Stimulated activated CD8-positive, alpha-beta memory T cell treated with anti-CD3 and anti-CD28 coated beads, Interleukin-4, amount 100 ng/mL, for 1 hour (primary cell): ENCODE measurements at places on chromosomes 3 and 15.

DNA sequence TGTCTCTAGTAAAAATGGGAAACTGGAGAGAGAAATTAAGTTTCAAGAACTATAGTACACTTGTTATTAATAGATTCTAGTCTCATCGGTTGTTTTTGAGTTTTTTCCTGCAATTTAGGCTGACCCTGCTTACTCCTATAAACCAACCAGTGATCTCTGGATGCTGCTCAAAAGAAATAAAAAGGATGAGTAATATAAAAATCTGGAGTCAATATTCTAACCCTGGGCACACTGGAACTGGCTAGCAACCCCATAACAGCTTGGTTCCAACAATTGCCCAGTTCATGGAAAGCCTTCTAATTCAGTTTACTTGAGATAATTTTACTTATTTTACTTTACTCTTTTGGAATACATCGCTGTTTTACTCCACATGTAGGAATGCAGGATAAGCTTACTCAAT, 211.6 kb downstream of the GBE1 start:
- DNase-seq, result no peak

DNA sequence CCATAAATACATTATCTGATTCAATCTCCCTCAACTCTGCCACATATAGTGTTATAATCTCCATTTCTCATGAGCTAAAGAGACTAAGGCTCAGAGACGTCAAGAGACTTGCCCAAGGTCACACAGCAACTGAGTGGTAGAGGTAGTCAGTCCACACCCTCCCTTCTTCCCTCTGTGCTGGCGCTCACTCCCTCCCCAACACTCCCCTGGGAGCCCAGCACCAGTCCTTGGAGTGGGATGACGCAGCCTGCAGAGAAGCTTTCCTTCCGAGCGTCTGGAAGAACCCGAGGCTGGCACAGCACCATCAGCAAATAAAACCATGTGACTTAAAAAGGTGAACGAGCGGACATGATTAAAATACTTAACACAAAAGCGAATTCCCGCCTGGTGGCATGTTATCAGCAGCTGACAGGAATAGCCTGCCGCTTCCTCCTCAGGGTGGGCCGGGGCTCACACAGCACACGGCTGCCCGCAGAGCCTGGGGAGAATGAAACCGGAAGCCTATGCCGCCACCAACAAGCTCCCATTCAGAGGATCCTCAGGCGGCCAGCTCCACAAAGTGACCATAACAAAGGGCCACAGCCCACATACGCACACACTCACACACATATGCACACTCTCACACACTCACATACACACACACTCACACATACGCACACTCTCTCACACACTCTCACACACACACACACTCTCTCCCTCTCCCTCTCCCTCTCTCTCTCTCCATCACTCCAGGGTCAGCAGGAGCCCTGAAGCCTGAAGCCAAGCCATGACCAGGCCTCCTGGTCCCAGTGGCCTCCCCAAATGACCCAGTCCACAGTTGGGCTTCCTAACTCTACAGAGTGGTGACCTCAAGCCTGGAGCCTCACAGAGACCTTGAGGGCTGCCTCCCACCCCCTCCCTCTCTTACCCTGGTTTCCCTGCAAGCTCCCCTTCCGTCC, 120.5 kb downstream of the XXYLT1 start:
- no peak for DNase-seq

GRCh38 chr3:185739264-185739701, 85.6 kb downstream of the IGF2BP2 start:
- no peak for DNase-seq

DNA sequence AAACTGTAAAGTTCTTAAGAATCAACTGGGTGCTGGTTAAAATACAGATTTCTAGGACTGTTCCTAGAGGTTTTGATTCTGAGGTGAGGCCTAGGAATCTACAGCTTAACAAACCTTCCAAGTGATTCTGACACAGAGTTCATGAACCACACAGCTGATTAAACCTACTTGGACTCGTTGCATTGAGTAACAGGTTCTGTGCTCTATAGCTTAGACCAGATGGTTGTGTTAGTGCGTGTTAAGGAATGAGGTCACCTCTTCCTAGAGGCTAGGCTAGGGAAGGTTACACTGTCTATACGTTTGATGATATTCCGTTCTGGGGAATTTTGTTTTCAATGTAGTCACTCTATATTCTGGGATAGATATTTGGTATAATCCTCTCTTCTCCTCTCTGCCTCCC, 21.9 kb downstream of the EID1 start:
- DNase-seq, result no peak

GRCh38 chr3:105502333-105502732, 135.6 kb downstream of the ALCAM start:
- no peak for DNase-seq

GRCh38 chr3:50102558-50102957, 13.8 kb downstream of the RBM5 start:
- no peak for DNase-seq

GRCh38 chr3:59812237-59813147, 762.7 kb upstream of the CFAP20DC start:
- no peak for DNase-seq

DNA sequence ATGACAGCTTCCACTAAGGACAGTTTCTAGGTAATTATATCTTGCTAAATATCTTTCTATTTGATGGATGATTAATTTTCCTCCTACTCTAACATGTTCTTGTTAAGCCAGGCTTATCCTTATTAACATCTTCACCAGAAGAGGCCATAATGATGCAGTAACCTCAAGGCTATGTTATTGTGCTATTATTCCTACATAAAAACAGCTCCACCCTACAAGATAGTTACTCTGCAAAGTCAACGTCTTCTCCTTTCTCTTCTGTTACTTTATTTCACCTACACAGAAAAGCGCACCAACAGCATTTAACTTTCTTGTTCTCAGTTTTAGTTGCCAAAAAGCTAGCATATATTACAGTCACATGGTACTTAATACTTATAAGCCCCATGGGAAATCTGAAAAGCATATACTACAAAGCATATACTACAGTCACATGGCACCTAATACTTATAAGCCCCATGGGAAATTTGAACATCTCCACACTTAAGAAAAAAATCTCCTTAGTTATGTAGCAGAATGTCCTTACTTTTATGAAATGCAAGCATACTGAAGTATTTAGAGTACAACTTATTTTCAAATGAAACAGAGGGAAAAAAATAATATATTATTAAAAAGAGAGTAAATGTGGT, 13.4 kb downstream of the ADAM10 start:
- DNase-seq, result no peak

DNA sequence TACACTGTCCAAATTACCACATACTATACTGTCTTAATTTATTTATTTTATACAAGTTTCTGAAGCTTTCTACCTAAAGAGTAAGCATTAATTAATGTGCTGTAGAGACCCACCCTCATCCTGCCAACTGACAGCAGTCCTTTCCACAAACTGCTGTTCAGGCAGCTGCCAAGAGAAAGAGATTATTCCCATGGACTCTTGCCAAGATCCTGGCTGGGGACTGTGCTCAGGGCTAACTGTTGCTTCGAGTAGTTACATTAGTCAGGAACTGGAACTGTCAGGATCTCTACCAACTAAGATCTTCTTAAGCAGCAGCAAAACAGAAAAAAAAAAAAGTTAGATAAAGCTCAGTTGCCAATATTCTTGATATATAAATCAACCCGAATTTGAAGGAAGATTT, 398.8 kb downstream of the MECOM start:
- no peak for DNase-seq

DNA sequence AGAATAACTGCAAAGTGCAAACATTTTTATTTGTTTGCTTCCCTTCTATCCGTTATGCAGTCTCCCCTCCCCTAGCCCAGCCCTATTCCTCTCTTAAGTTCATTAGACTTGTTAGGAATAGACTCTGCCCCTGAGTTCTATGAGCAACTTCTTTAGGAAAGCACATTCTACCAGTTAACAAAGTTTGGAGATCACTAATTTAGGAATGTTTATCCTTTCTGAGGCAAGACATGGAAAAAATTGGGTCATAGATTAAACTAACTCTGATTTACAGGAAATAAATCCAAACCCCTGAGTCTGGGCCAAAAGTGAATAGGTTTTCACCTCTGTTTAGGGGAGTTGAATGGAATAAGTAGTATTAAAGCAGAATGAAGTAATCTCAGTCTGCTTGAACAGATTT, 34.4 kb downstream of the C3orf80 start:
- DNase-seq, result no peak

DNA sequence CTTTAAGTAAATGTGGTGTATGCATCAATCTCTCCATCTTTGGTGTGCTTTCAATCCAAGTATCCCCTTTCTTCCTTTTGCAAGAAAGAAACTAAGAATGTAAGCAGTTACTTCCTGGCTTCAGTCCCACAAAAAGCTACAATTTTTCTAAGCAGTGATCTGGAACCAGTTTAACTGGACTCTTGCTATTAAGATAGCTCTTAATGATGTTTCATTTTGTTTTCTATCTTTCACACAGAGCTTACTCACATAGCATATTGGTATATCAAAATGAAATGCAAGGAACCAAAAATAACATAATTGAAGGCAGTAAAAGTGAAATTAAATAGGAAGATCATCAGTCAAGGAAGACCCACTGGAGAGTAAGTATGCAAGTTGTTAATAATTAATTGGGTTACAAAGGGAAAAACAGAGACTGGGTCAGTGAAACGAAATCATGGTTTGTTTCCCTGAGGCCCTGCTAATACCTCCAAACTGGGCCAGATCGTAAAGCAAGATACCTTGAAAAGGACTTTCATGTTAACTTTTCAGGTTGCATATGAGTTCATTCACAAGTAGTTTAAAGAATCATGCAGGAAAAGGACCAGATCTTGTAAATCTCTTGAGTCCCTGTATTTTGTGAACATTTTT, 41.9 kb downstream of the GPR160 start:
- no peak for DNase-seq

- DNase-seq, result no peak
These were observed 493.3 kb downstream of the FOXP1 start for GRCh38 chr3:71090207-71090606.

- DNase-seq, result no peak
These were observed 18.1 kb downstream of the HEMK1 start for GRCh38 chr3:50587373-50587772.

DNA sequence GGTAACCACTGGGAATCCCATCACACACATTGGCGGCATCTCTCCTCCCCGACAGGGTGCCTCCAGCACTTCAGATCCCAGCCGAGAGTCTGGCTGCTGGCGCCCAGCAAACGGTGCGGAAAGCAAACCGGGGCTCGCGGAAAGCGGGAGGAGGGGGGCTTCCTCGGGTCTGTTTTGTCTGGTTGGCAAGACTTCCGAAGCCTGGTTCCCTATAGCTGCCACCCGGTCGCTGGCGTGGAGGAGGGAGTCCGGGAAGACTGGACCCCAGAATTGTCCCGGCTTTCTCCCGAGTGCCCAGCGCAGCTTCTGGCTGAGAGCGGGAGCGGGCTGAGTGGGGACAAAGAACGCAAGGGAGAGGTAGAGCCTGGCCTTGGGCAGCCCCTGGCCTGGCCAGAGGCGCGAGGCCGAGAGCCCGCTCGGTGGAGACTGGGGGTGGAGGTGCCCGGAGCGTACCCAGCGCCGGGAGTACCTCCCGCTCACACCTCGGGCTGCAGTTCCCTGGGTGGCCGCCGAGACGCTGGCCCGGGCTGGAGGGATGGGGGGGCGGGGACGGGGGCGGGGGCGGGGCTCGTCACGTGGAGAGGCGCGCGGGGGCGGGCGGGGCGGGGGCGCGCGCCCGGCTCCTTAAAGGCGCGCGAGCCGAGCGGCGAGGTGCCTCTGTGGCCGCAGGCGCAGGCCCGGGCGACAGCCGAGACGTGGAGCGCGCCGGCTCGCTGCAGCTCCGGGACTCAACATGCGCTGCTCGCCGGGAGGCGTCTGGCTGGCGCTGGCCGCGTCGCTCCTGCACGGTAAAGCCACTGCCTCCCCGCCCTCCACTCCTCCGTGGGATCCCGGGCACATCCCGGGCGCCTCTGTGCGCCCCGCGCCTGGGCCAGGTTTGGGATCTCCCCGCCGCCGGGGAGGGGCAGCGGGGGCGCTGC, at the start of gene CHRNA7:
CHRNA7 (plus strand) TSS at position 654 of the 920 bp plus-strand sequence; CDS start at position 734, 80 bp downstream.
- no peak for DNase-seq

DNA sequence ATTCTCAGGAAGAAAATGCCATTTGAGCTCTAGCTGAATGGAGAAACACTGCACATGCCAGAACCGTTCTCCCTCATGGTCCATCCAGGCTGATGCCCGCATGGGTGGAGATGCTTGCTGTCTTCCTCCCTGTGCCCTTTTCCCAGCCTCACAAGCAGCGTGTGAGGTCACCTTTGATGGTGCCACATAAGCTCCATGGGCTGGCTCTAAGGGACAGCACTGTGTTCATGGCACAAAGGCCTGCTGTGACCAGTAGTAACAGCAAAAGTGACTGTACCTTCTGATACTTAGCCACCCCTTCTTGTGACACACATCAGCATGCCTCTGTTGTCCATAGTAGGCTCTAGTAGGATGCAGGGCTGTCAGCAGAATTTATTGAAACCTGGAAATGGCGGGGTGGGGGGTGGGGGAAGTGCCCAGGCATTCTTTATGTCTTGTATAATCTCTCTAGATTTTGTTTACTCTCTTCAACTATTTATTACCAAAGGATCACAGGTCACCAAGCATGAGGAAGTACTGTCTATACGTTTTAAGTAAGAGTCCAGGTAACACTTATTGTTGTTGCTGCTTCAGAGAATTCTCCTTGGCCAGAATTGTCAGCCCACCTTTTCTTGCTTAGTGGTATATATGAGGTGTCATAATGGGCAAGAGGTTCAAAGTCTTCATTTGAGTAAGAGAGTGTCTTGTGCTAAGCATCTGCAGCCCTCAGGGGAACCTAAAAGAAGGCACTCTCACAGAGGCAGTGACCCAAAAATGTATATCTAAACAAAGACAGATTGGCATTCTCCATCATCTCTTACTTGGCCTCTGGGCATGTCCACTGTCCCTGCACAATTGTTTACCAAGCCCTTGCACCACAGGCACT, 56.5 kb downstream of the RAB7A start:
- no peak for DNase-seq

GRCh38 chr15:68538311-68538710, 40.5 kb upstream of the CORO2B start:
- no peak for DNase-seq

DNA sequence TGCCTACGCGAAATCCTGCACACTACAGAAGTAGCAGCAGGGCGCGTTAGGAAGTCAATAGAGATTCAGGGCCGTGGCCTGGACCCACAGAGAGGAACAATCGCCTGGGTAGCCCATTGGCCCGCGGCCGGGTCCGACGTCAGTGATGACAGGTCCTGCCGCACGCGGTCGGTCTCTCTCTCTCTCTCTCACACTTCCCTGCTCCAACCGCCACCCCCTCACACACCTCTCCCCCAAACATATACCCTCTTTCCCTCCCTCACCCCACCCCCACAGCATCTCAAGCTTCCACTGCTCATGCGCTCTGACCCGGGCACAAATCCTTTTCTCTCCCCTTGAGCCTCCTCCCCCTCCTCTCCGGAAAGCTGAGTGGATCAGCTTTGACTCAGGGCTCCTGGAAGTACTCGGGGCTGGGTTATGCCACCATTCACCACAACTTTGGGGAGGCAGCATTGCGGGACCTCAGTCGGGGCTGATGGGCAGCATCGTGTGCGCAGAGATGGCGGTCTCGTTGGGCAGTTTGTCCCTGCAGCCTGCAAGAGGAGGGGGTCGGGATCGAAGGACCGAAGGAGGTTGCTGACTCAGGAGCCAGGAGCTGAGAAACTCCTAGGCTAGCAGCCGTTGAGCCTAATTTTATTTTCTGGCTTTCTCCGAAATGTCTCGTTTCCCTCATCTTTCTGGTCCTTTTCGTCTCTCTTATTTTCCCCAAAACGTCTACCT, 9.0 kb downstream of the ZIC4 start:
- no peak for DNase-seq

- DNase-seq, result no peak
These were observed 110.8 kb downstream of the MFSD1 start for GRCh38 chr3:158912621-158913020.

GRCh38 chr3:99789011-99789721, 28.5 kb upstream of the CMSS1 start:
- DNase-seq, result no peak

- no peak for DNase-seq
These were observed 190.6 kb downstream of the CNTN3 start for GRCh38 chr3:74423867-74424266.
